RKO (cell line): ENCODE measurements at places on chromosomes 1 and 21.

- no peak for DNase-seq
These were observed 137.7 kb downstream of the LEPR start for GRCh38 chr1:65558215-65558614.

- no peak for DNase-seq
These were observed 7.0 kb upstream of the VASH2 start for GRCh38 chr1:212943393-212943710.

- DNase-seq = no peak
These were observed 385.6 kb upstream of the ST6GALNAC5 start for GRCh38 chr1:76481672-76482071.

DNA sequence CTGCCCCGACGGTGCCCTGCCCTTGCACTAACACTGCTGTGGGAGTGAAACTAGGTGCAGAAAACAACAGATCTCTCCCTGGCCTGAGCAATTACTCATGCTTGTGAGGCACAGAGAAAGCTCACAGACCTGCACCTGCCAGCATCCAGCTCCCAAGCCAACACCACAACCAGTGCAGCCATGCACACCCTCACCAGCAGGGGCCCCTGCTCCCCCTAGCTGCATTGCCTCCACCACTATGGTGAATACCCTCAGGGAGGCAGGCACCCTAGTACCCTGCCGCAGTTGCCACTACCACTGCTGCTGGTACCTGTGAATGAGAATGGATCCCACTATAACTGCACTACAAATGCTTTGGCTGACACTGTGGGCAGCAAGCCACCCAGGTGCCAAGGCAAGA lies 7.1 kb upstream of the DIRAS3 start:
- no peak for DNase-seq

- peak; percentile 55 for DNase-seq
These were observed 8.2 kb downstream of the UQCRHL start for GRCh38 chr1:15799004-15799867.

GRCh38 chr1:40309374-40310128 lies 7.5 kb downstream of the COL9A2 start:
- no peak for DNase-seq

DNA sequence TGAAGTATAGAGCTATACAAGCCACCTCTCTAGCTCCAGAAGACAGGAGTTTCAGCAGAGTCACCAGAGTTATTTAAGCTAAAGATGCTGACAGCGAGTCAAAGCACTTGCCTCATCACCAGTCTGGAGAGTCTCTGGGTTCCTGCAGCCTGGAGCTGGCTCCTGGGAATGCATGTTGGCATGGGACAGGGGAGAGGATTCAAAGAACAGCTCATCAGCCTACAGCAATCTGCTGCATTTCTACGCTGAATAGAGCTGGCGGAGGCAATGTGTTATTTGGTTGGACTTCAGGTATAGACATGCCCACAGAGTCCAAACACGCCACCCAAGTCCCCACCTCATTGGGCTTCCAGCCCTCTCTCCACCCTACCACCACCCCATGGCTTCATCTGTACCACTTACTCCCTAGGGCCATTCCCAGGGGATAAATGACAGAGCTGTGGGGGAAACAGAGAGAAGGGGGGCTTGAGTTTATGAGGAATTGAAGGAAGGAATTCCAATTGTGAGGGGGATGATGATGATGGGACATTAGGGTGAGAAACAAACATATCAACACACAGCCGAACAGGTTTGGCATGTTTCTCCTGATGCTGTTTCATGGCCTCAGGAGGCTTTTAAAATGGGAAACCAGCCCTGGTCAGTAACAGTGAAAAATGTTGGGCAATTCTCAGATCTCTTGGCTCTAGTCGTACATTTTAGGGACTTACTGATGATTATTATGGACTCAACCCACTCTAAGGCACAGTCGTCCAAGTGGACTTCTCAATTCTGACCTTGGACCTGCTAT lies 58.4 kb downstream of the PLEKHA6 start:
- DNase-seq = no peak

DNA sequence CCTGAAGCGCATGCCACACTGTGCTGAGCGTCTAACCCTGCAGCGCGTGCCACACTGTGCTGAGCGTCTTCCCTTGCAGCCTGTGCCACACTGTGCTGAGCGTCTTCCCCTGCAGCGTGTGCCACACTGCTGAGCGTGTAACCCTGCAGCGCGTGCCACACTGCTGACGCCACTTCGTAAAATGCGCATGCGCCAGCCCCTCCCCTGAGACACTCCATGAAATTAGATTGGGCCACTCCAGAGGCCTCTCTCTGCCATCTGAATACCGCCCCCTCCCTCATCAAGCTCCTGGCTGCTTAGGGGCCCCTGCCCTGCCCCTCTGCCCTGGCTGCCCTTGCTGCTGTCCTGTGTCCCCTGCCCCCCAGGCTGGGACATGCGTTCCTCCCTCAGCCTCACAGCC lies 84.8 kb downstream of the POFUT2 start:
- DNase-seq = no peak

DNA sequence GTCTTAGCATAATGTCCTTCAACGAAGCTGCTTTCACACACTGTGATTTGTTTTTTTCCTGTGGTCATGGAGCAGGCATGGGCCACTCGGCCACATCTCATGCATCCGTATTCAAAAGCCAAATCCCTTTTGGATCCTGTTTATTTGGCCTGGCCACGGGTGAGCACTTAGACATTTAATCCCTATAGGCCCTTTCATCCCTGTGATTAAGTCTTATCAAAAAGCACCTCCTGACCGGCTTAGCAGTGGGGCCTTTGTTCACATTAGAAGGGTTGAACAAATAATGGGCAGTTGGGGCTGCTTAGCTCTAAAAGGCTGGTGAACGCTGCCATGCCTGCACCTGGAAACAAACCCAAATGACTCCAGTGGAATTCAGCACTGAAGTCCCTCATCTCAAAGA lies 2.0 kb downstream of the KCNE2 start:
- DNase-seq = no peak

DNA sequence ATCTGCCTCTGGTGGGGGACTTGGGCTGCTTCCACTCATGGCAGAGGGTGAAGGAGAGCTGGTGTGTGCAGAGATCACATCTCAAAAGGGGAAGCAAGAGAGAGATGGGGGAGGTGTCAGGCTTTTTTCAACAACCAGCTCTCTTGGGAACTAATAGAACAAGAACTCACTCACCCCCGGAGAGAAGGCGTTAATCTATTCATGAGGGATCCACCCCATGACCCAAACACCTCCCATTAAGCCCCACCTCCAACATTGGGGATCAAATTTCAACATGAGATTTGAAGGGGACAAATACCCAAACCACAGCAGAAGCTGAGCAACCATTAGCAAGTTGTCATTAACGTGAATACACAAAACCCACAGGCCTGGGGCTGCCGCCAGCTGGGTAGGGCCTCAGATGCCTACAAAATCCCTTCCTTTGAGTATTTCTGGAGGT lies 12.0 kb upstream of the VWA5B1 start:
- no peak for DNase-seq

DNA sequence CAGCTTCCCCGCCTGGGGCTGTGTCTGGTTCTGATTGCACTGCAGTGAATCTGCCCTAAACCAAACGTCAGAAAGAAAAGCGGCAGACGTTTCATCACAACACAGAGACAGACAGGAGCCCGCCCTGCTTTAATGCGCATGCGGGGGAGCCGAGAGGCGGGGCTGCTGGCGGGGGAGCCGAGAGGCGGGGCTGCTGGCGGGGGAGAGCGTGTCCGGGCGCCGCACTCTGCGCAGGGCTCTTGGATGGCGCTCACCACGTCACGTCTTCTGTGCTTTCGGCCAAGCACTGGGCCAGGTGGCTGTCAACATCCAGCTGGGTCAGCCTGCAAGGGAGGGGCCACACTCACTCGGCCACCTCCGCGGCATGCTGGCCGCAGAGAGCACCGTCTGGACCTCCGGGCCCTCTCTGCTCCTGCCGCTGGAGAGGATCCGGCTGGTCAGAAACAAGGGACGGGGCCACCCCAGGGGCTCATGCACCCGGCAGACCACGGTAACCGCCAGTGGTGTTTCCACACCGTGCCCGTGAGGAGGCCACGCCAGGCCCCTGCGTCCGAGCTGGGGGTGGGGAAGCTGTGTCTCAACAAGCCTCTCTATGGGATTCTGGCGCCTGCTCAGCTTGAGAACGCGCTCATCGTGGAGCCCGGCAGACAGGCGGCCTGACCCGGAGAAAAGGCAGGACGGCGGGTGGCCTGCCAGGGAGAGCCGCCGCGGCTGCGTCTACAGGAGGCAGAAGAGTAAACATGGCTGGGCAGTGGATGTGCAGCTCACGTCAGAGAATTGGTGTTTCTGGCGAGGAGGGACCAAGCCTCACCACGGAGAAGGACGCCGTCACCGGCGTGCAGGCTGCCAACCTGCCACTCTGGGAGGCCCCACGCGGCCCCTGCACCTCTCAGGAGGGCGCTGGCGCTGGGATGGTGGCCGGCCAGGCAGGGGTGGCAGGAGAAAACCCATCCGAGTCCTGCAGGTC lies 4.8 kb downstream of the FAAP20 start:
- DNase-seq = peak; percentile 97

- DNase-seq = no peak
These were observed 7.5 kb upstream of the RAB3B start for GRCh38 chr1:51997974-51998382.

DNA sequence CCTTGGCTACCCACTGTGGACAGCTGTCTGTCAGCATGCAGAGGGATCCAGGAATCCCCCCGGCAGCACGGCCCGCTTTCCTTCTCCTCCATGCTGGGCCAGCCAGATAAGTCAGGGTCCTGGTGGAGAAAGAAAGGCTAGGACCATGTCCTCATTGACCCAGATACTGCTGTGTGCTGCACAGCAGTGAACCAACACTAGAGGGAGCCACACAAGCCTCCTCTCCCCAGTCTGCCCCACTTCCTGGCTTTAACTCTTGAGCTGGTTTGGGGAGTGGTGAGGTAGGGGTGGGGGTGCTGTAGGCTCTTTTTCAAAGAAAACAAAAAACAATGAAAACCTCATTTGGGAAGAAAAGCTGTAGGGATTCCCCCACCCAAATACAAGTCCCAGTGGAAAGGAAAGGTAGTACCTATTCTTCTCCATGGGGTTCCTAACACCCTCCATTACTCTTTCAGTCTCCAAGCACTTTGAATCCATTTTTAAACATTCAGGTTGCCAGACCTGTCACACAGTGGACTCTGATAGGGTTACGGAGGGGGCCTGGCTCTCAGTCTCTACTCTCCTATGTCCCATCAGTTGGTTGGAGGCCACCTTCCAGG lies 84.9 kb upstream of the CD1D start:
- DNase-seq = no peak

DNA sequence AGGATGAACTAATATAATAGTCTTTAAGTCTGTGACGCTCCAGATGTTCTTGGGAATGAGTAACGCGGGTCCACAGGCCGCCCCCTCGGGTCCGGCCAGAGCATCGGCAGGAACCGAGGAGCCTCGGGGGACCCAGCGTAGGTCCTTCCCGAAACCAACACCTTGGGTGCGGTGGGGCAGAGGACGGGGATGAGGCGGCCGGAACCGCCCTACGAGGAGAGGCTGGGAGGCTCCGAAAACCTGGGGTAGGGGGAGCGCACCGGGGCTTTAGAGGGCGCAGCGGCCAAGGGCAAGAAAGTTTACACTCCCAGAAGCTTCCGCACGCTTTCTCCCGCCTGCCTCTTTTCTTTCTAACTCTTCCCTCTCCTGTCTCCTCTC lies 7.1 kb downstream of the DMRTA2 start:
- DNase-seq = no peak

GRCh38 chr1:173152598-173152997 lies 54.5 kb downstream of the TNFSF4 start:
- DNase-seq = no peak

GRCh38 chr1:109816175-109816811 lies 52.6 kb upstream of the EPS8L3 start:
- no peak for DNase-seq

DNA sequence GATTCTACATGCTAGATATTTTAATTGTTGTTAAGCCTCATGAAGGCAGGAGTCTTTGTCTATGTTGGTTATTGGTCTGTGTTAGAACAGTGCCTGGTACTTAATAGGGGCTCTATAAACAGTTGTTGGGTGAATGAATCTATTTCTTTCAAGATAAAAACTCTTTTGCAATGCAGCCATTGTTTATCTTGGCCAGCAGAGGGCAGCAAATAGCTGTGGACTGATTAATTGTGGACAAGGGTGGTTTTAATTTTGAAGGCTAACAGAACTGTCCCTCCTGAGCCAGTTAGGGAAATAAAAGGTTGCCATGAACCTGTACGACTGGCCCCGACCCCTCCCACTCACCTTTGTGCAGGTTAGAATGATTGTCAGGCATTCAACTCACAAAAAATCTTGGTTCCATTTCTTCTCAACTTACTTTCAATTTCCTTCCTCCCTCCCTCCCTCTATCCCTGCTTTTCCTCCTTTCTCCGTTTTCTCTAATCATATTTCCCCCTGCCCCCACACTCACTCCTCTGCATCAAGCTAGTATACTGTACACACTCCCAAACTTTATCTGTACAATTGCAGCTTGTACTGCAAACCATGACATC lies 66.3 kb upstream of the DIRAS3 start:
- peak; percentile 68 for DNase-seq

GRCh38 chr1:65243491-65243890 lies 65.9 kb upstream of the DNAJC6 start:
- DNase-seq = no peak

DNA sequence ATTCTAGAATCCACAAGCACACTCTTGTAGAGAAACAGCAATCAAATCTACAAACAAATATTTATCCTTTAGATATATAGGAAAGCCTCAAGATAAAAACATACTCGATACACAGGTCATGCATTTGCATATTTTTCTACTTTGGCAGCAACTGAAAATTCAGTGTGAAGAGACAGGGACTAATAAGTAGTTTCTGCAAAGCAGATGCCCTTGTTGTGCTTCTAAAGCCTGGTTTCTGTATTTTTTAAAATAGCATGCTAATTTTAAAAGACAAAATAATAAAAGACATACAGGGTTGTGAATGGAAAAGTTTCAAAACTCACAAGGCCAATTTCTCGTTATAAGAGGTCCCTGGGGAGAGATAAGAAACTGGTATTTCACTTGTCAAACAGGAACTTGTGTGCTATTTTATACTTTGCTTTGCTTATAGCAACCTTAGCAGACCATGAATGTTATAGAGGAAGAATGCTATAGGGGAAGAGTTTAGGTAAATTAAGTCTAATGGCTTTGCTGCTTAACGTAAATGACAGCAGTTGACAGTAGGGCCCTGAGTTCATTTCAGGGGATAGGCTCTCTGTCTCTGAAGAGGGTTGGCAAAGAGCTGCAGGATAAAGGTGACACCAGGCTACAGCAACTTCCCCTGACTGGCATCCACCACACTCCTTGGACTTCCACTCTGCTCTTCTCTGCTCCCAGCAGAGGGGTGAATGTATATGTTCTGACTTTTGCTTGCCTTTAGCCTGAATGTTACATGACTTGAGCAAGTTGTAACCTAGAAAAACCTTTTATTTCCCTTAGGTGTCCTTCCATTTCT lies 9.4 kb upstream of the RGS13 start:
- no peak for DNase-seq

DNA sequence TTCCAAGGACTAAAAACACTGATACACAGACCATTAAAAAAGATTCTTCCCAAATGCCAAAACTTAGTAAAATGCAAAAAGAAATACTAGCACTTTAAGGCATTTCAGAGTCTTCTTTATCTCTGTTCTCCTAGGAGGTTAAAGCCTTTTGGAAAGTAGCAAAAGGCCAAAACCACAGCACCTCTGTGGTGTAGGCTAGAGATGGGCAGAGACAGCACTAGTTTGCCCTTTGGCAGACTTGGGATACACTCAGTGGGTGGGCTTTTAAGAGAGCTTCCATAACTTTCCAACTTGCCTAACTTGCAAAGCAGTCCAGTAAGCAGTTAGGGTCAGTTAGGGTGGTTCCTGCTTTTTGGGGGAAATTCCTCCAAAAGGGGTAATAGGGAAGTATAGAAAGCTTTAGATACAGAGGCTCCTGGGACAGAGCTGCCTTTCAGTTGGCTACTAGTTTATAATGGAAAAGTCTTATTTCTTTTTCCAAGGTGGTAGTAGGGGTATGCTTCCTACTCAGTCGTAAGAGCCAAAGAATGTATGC lies 17.9 kb upstream of the PTCH2 start:
- no peak for DNase-seq
